ENCODE measurements at places on chromosomes 3 and 15.

DNA sequence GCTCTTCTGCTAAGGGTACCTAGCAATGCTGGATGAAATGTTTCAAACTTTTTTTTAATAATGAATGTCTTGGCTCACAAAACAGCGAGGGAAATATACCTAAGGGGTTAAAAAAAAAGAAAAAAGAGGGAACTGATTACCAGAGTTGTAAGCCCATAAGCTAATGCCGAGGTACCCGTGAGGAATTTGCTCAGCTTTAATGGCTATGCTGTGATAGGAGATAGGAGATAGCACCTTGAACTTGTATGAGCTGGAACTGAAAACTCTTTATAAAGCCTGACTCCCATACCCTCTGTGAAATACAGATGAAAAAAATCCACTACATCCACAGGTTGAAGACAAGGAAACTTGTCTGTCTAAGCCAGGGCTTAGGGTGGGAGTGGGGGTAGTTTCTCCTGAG lies 13.9 kb downstream of the GRAMD1C start:
- DNase-seq, result no peak

GRCh38 chr3:41682382-41682781 lies 279.5 kb downstream of the ULK4 start:
- no peak for DNase-seq

GRCh38 chr3:184780981-184781515 lies 30.9 kb upstream of the VPS8 start:
- no peak for DNase-seq

DNA sequence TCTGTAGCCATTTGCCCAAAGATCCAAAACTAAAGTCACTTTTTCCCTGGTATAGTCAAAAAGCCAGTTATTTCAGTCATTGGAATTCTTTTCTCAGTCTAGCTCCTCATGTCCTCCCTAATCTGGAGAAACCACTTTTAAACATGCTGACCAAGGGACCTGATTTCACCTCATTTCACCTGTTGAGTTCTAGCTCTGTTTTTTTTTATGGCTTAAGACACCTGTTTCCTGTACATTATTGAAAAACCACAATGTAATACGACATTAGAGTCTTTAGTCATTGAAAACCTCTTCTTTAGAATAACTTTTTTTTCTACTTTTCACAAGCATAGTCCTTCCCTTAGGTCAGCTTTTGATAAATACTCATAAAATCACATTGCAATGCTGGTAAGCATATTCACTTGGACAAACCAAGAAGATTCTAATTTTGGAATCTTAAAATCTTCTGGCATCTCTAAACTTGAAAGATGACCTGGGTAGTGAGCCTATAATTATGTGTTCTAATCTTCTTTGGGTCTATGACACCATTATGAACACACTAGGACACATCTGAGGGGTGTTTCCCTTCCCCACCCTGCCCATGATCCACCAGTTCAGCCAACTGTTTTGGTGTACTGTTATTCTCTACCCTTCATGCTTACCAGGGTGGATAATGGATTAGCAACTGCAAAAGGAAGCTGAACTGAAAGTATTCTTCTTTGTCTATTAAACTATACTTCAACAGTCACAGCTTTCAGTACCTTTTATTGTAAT lies 103.5 kb upstream of the FXR1 start:
- no peak for DNase-seq

DNA sequence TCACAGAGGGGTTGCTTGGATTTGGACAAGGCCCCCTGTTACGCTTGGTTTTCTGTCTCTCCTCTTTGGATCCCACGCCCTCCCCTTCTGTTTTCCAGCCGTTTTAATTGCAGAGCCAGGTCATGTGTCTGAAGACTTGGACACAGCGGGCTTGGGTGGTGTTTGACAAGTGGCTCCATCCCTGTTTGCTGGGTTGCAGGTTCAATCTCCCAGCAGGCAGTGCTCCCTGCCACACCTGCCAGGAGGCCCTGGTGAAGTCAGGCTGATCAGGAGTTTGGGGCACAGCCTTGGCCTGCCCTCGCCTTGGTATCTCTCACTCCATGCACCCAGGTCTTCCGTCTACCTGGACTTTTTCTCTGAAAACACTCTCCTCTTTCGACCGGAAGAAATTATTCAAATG lies 59.0 kb downstream of the PLXNA1 start:
- DNase-seq, result no peak

GRCh38 chr3:72999951-73000350 lies 3.3 kb downstream of the PPP4R2 start:
- DNase-seq, result no peak

- DNase-seq, result no peak
Observed at GRCh38 chr3:158057666-158058065, 48.6 kb downstream of the SHOX2 start.

DNA sequence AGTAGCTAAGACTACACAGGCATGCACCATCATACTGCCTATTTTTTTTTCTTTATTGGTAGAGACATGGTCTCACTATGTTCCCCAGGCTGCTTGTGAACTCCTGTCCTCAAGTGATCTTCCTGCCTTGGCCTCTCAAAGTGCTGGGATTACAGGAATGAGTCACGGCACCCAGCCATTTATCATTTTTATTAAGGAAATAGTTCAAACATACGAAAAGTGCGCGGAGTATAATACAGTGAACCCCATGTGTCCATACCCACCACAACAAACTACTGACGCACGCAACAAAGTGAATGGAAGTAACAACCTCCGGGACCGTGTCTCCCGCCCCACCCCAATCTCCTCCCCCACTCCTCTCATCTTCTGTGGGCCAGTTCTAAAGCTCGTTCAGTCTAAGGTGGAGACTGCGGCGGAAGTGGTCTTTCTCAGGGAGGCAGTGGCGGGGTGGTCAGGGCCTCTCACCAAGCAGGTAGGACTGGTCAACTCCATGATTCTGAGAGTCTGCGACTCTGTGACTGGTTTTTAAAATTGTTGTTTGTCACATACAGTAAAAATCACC lies 42.1 kb downstream of the DNAJB8 start:
- no peak for DNase-seq

- DNase-seq, result no peak
Observed at GRCh38 chr15:87608238-87609028, 648.1 kb downstream of the NTRK3 start.

- DNase-seq, result no peak
Observed at GRCh38 chr3:54563501-54564200, 364.2 kb downstream of the LRTM1 start.

- no peak for DNase-seq
Observed at GRCh38 chr3:74415731-74416130, 198.7 kb downstream of the CNTN3 start.

- DNase-seq, result no peak
Observed at GRCh38 chr3:101849714-101850245, 466 bp downstream of the NFKBIZ start.

DNA sequence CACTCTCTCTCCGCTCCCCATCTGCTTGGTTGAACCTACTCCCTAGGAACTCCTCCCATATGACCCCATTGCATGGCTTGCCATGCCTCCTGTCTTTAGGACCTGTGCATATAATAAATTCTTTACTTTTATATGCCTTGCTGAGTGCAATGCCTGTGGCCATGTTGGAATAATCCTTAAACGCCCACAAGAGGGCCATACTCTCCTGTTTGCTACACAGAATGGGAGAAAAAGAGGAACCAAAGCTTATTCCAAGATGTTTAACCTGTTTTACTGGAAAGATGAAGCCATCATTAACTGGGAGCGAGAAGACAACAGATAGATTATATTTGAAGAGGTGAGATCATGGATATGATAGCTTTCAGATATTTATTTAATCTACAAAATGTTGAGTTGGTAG lies 1097.8 kb downstream of the NAALADL2 start:
- DNase-seq, result no peak

- no peak for DNase-seq
Observed at GRCh38 chr3:48598323-48599076, 3.4 kb upstream of the COL7A1 start.

DNA sequence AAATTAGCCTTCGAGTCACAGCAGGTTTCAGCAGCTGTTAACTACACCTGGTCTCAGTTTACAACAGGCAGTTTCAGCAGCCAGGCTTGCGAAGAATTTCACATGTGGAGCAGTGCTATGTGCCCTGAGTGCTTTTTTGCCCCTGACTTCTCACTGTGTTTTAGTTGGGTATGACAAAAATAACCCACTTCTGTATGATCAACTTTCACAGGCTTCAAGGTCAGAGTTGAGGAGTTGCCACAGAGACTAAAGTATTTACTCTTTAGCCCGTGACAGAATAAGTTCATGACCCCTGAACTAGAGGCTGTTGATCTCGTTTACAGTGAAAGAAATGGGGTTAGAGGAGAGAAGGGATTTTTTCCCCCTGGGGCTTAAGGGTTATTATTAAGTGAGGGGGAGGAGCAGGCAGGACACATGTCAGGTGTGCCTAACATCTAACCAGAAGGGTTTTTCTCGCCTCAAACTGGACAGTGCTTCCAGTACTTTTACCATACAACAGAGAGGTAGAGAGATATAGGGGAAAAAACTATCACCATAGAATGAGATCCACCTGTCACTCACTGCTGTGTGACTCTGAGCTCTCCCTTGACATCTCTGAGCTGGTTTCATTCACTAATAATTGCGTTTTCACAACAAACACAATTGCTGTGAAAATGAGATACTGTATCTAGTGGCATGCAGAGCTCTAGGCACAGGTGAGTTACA lies 14.0 kb upstream of the TOPBP1 start:
- DNase-seq, result no peak

GRCh38 chr15:34355241-34355640 lies 11.8 kb downstream of the LPCAT4 start:
- DNase-seq, result no peak

DNA sequence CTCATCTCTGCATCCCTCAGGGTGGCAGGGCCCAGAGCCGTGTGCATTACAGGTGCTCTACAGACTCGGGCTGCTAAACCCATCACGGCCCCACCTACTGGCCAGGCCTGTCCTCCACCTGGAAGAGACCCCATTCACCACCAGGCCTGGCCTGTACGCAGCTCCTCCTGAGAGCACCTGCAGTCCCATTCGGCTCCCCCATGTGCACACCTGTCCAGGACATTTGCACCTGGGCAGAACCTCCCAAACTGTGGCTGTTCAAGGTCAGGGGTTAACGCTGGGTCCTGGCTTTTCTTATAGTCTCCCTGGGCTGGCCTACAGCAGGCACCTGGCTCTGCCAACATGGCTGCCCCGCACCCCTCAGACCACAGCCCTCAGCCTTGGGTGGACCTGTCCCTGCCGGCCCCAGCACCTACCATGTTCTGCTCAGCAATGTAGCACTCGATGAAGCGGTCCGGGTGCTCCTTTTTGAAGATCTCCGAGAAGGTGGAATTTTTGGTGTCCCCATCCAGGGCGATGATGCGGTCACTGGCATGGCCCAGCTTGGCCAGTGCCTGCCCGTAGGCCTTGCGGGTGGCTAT lies 25.7 kb downstream of the TKT start:
- DNase-seq, result no peak

GRCh38 chr3:34005886-34006285 lies 207.5 kb downstream of the PDCD6IP start:
- DNase-seq, result no peak

DNA sequence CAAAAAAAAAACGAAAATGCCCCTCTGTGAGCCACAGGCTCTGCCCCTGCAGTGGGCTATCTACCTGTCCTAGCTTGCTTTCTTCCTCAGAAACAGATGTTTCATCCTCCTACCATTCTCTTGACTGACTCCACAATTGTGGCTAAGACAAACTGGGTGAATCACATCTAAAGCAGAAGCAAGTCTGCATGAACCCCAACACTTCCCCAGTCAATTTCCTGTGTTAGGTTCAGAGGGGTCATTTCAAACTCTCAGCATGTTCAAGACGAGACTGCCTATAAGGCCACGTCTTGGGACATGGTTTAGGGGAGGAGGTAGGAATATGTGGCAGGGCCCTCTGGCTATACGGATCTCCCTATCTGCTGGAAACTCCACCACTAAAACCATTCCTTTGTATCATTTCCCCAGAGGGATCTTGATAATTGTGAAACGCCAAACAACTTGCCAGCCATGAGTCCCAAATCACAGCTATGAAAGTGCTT lies 28.6 kb upstream of the ANKDD1A start:
- no peak for DNase-seq

DNA sequence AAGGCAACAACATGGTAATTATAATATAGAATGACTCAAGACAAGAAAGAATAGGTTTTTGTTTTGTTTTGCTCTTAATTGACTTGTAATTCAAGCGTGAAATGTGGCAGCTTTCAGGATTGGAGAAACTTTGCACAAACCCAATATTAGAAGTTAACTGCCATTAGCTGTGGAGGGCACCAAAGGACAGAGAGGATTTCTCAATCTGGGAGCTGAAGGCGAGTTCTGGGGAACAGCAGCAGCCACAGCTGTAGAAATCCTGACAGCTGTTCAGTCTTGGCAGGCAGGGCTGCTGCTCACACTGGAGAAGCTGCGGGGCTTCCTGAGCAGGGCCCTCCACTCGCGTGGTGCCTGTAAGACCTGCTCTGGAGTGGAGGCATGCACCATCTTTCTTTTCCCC lies 182.2 kb upstream of the IL12A start:
- peak; percentile 72 for DNase-seq

GRCh38 chr3:4721511-4721911 lies 228.4 kb downstream of the ITPR1 start:
- no peak for DNase-seq

GRCh38 chr3:71310980-71311660 lies 272.4 kb downstream of the FOXP1 start:
- no peak for DNase-seq

DNA sequence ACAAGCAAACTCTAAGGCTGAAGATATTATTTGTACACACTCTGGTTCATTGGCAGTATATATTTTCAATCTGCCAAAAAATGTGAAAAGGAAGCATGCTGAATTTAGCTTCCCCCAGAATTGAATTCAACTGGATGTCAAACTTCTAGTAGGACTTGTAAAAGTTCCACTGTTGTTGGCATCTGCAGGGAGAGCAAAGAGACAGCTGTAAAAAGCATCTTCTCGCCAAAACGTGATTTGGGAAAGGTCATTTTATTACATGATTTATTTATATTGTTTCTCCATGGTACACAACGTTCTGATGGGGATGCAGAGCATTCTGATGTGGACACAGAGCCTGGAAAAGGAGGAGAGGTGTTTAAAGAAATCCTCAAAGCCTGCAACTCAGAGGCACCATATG lies 196.7 kb upstream of the ADAMTS9 start:
- no peak for DNase-seq

GRCh38 chr3:8668216-8668615 lies 23.6 kb upstream of the SSUH2 start:
- no peak for DNase-seq

GRCh38 chr15:90087454-90088154 lies 14.7 kb downstream of the IDH2 start:
- no peak for DNase-seq

GRCh38 chr3:365268-365667 lies 168.7 kb downstream of the CHL1 start:
- DNase-seq, result no peak

- no peak for DNase-seq
Observed at GRCh38 chr3:4897765-4898453, 81.3 kb upstream of the BHLHE40 start.

DNA sequence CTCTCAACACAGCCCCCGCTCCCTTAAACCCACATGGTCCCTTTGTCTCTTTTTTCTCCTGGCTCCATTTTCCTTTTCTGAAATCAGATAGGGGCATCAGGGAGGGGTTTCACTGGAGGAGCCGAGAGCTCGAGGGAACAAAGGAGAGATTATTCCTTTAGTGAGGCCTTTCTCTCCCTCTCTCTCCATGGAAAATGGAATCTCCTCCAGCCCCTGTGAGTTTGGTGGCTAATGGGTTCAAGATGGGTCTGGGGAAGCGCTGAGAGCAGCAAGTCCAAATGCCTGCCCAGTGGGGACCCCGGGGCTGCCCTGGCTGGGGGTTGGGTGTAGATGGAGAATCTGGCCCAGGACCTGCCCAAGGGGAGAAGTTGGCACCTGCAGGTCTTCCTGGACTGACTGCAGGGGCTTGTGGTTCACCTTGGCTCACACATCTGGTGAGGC lies 56.8 kb downstream of the ITGA11 start:
- DNase-seq, result no peak

GRCh38 chr3:53498806-53499641 lies 4.6 kb downstream of the CACNA1D start:
- DNase-seq, result no peak
